ENCODE measurements at places on chromosomes 13 and 19.

- no peak for DNase-seq
Observed at GRCh38 chr19:32427536-32427935, 22.0 kb downstream of the DPY19L3 start.

GRCh38 chr19:38319421-38320258 is at the start of gene KCNK6:
Gene KCNK6, plus strand, starts transcription at chr19:38319845. Its CDS starts 106 bp downstream, at chr19:38319951.
- peak; percentile 81 for DNase-seq

GRCh38 chr19:55440411-55441105 is 2.5 kb downstream of the SHISA7 start:
- no peak for DNase-seq

DNA sequence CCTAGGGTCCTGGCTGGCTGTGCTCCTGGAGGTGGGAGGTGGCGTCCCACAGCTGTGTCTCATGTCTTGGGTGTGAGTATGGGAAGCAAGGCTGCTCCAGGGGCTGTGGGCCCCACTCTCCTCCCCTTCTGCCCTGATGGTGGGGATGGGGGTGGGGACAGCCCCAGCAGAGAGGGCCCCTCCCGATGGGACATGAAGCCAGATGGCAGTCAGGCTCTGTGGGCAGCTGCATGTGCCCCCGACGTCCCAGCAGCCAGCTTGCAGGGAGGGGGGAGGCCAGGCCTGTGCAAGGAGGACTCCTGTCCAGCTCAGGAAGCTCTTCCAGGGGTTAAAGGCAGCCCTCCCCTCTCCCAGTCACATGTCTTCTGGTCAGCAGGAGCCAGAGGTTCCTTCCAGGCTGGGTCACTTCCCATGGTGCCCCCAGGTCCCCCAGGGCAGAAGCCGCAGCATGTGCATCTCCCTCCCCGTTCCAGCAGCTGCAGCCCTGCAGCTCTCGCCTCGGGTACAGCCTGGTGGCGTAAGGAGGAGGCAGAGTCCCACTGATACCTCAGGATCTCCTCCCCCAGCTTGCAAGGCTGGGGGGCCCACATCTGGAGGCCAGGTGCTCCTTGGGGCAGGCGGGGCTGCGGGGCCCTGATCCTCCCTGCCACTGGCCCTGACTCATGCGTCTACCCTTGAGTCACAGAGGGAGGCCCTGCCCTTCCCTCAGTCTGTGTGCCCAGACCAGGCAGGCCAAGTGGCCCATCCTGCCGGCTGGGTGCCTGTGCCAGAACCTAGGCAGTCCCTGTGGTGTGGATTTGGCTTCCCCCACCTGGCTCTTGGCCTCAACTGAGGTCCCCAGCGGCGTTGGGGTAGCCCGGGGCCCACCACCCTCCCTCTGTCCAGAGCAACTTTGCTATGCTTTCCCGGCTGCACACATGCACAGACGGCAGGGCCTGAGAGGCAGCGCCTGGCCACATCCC is 13.0 kb downstream of the YIPF2 start:
- DNase-seq: no peak

- peak; percentile 73 for DNase-seq
Observed at GRCh38 chr13:52599848-52600603, 42.2 kb upstream of the HNRNPA1L2 start.

GRCh38 chr13:91745967-91746366 is 347.5 kb downstream of the GPC5 start:
- DNase-seq: no peak

GRCh38 chr13:107585469-107586180 is 629.7 kb downstream of the LIG4 start:
- DNase-seq: no peak

- DNase-seq: no peak
Observed at GRCh38 chr13:46109451-46109850, 4.6 kb upstream of the CPB2 start.

- no peak for DNase-seq
Observed at GRCh38 chr13:39877134-39877533, 221.7 kb downstream of the COG6 start.

DNA sequence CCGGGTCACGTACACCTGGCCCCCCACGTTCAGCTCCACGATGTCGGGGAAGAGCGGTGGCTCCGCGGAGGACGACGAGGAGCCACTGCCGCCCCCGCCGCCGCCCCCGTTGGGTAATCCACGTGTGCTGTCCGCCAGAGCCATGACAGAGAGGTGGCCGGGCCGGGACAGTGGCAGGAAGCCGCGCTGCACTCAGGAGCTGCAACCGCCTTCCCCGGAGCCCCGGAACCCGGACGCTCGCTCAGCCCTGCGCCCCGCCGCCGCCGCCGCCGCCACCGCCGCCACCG is 257 bp downstream of the KCTD12 start:
- DNase-seq: no peak

DNA sequence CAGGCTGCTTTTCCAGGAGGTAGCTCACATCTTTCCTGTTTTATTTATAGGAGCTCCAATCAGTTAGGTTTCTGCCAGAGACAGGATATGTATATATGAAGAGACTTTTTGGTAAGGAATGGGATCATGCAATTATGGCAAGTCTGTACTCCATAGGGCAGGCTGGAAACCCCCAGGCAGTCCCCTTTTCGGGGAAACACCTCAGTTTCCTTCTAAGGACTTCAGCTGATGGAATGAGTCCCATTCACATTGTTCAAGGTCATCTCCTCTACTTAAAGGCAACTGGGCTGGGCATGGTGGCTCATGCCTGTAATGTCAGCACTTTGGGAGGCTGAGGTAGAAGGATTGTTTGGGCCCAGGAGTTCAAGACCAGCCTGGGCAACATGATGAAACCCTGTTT is 10.9 kb upstream of the SLC25A42 start:
- DNase-seq: no peak

DNA sequence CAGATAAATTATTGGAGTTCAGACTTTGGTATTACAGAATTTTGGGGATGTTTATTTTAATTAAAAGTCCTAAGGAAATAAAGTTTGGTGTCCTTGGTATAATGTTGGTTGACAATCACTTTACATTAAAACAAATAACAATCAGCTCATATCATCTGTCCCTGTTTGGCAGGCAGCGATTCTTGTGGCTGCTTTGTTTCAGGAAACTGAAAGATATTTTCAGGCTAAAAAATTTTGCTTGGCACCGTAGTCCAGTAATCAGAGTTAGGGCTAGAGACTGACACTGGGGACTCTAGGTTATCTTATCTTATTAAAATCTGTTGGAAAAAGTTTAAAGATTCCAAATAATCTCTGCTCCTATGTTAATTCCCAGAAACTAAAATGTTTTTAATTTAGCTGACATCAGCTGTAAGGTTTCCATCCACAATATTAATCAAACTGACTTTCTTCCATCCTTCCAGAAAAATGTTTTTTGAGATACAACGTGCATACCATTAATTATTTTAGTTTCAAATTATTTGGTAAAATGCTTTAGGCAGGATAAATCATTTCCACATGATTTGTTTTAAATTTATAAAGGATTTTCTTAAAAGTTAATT is 97.6 kb downstream of the ZIC5 start:
- no peak for DNase-seq

GRCh38 chr13:112588490-112589297 is 741 bp upstream of the TUBGCP3 start:
- no peak for DNase-seq

GRCh38 chr19:27774827-27775226 is 1438.1 kb downstream of the UQCRFS1 start:
- DNase-seq: no peak

GRCh38 chr19:35253316-35254286 is 4.8 kb downstream of the LSR start:
- peak; percentile 52 for DNase-seq

- DNase-seq: no peak
Observed at GRCh38 chr13:49679246-49679645, 12.0 kb downstream of the EBPL start.

DNA sequence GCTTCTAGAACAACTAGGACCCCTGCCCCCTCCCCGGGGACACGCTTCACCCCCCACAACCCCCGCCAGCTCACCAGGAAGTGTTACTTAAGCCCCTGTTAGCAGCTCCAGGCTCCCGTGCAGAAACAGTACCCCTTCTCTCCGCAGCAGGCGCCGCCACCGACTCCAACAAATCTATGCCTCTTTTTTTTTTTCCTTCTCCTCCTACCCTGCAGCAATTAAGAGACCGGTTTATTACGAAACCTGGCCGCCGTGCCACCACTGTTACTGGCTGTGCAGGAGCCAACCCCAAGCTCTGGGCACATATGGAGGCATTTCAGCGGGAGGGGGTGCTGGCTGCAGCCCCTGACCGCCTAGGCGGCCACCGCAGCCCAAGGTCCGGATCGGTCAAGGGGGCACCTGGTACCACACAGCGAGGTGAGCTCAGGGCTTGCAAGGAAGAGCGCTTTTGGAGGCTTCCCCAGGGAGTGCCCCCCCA is 2.4 kb downstream of the GADD45B start:
- DNase-seq: peak; percentile 87

GRCh38 chr19:14432791-14433553 is at the start of gene PKN1:
Gene PKN1, plus strand, starts transcription at chr19:14433306. Its CDS starts 216 bp downstream, at chr19:14433522.
- peak; percentile 84 for DNase-seq
